ENCODE measurements at places on chromosomes 3 and 15.

DNA sequence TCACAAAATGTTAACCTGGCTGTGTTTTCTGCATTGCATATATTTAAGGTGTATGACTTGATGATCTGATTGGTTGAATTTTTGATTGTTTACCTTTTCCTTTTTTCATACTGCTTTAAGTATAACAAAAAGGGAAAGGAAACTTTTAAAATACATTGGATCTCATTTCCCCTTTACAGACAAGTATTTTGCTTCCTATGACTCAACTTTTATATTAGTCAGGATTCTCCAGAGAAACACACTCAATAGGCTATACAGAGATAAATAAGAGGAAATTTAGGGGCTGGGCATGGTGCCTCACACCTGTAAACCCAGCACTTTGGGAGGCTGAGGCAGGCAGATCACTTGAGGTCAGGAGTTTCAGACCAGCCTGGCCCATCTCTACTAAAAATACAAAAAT, 205.8 kb downstream of the TJP1 start:
- no peak for DNase-seq

GRCh38 chr15:77015646-77016320, 20.9 kb downstream of the PSTPIP1 start:
- no peak for DNase-seq

GRCh38 chr15:100311154-100311625, 30.6 kb downstream of the ADAMTS17 start:
- peak; percentile 71 for DNase-seq

DNA sequence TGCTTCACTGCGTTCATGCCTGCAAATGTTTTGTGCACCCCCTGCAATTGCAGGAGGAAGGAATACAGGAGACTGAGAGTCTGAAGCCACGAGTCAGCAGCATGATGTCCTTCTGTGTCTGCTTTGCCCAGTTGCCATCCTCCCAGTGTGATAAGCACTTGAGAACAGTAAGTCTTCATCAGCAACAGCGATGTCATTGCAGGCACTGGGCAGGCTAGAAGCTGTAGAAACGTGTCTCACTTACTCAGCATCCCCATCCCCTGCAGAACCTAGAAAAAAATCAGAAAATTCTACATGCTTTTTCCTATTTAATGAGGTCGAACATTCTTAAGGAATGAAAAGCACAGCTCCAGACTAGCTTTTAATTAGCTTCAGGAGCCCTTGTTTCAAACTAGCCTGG, 156.5 kb upstream of the LPP start:
- DNase-seq, result no peak

GRCh38 chr15:85026304-85027032, 44.8 kb downstream of the PDE8A start:
- DNase-seq, result no peak

GRCh38 chr15:62469478-62469873, 304.4 kb upstream of the C2CD4B start:
- no peak for DNase-seq

- DNase-seq, result no peak
Observed at GRCh38 chr15:40976819-40977218, 23.5 kb downstream of the CHAC1 start.

- no peak for DNase-seq
Observed at GRCh38 chr15:32982001-32982400, 212.5 kb downstream of the FMN1 start.

DNA sequence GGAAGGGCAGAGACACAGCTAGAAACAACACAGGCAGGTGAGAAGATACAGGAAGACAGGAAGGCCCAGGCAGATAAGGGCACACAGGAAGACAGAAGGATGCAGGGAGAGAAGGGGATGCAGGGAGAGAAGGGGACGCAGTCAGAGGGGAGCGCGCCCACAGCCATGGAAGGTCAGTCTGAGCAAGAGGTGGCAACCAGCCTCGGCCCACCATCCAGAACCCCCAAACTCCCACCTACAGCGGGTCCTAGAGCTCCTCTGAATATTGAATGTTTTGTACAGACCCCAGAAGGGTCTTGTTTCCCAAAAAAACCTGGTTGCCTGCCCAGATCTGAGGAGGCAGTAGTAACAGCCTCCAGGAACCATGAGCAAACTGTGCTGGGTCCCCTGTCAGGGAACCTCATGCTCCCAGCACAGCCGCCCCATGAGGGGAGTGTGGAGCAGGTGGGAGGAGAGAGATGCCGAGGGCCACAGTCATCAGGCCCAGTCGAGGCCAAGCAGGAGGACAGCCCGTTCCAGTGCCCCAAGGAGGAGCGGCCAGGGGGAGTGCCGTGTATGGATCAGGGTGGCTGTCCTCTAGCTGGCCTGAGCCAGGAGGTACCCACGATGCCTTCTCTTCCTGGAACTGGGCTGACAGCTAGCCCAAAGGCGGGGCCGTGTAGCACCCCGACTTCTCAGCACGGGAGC, 27.6 kb upstream of the SLC28A1 start:
- DNase-seq, result no peak

All from NCI-H524 (cell line).